Heart right ventricle (tissue), 16 donors: ENCODE measurements at places on chromosomes 5 and 9.

DNA sequence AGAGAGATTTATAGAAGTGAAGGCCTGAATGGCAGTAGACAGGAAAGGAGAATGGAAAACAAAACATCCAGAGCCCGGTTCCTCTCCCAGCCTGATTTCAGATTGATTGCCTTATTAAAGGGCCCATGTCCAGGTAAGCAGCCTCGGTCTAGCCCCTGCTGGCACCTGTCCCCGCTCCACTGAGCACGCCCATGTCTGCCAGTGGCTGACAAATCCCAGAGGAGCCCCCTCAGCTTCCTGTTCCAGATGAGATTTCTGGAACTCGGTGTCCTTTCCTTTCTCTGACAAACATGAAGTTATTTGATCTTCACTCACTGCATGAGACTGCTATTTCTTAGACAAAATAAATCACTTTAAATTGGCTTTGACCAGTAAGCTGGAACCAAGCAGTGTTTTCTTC lies 187.0 kb upstream of the ADCY2 start:
- no peak for DNase-seq

DNA sequence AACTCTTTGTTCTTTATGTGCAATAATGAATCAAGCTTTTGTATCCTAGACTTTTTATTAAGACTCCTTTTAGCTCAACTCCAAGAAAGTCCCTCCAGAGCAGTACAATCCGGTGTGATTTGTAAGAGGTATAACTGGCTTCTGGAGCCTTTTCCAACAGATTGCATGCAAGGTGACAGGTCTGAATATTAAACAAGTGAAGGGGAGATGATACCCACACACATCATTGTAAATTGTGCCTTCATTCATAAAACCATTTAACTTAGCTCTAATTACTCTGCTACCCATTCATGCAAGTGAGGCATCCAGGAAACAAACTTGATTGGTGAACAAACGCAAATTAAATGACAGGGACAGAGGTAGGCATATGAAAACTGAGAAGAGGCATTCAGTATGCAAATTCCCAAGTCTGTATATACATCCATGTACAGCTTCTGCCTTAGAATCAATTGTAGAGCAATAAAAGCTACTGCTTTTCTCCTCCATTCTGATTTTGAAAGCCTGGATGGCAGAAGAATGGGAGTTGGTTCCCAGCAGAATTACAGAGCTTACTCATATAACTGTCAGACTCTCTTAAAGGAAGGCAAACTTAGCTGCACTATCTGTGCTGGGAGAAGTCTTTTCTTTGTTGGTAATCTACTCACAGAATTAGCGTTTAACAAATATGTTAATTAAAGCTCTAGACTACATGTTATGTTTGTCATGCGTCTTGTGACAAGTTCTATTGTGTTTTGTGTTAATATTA lies 261.0 kb upstream of the CDH6 start:
- no peak for DNase-seq

- peak; percentile 37 for DNase-seq
Observed at GRCh38 chr5:66742083-66742895, 146.1 kb downstream of the MAST4 start.

DNA sequence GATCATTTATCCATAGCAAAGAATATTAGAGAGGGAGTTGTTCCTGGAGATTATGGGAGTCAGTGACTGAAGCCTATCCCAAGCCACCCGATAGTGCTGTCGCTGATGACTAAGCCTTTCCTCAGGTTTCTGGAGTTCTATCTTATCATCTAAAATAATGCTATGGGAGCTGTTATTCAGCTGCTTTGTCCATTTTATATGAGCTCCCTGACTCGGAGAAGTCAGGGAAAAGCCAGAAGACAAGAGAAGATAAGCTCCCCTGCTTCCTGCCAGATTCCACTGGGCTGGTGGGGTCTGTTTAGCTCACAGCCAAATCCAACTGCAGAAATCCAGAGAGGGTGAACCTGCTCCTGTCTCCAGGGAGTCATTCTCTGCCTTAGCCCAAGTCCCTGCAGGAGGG lies 148.2 kb downstream of the DROSHA start:
- DNase-seq, result no peak

DNA sequence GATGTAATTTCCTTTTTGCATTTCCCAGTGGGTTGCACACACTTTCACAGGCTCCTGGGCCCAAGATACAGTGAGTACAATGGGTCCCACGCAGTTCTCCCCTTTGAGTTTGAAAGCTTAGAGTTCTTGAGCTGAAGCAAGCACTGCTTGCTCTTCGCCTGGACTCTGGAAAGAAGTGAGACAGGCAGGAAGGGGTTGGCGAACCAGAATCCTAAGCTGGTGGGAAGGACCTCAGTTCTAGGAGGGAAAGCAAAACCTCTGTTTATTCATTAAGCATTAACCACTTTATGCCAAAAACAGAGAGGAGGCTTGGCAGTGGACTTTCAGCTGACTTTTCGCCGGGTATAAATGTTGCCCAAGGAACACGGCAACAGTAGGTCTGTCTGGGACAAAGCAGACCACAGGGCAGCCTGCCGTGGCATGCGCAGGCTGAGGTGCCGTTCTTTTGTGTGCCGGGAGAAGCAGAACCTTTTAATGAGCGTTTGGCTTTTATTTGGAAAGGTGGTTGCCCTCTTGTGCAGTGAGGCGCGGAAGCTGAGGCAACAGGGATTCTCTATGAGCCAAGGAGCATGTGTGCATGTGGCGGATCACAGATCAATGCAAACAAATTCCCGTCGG lies 239.9 kb upstream of the PANK3 start:
- no peak for DNase-seq

DNA sequence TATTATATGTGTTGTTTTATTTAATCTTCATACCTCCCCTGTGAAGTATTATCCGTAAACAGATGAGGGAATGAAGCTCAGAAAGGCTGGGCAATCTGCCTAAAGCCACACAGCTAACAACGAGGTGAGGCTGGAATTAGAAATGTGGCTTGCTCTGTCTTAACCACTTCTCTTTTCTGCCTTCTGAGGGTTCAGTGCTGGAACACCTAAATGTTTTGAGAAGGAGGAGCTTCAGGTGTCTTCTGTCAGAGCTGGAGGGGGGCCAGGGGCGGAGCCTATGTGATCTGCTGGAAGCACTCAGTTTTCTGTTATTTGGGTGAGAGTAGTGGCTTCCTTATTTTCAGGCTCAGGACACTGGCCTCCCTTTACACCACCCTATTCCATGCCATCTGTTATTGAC lies 35.0 kb upstream of the ARAP3 start:
- DNase-seq, result no peak

DNA sequence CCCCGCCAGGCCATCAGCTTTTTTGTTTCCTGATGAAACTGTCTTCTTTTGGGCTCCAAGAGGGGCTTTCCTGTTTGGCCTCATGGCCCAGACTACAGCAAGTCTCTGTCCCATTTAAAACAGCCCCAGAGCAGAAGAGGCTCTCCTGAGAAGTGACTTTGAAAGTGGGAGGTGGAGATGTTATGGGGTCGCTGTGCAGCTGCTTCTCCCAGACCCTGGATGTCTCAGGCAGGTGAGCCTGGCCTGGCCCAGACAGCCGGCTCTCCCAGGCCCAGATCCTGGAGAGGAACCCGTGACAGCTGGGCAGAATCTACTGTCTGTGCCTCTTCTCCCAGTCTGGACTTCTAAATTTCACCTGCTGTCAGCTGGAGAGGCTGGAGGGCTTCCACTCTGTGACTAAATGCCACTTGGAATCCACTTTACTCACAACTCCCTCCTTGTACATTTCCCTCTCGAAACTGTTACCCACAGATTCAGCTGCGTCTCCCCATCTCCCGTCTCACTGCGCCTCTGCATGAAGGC lies 20.6 kb downstream of the FAM78A start:
- no peak for DNase-seq

GRCh38 chr5:56003179-56003578 lies 8.4 kb upstream of the IL6ST start:
- no peak for DNase-seq

GRCh38 chr9:72931437-72931836 lies 21.4 kb downstream of the ALDH1A1 start:
- no peak for DNase-seq
